CD4-positive, alpha-beta T cell treated with Interferon alpha-2 for 1 hour (primary cell): ENCODE measurements at places on chromosomes 1 and 21.

GRCh38 chr1:13699510-13699909 is 478 bp upstream of the PRDM2 start:
- no peak for DNase-seq

DNA sequence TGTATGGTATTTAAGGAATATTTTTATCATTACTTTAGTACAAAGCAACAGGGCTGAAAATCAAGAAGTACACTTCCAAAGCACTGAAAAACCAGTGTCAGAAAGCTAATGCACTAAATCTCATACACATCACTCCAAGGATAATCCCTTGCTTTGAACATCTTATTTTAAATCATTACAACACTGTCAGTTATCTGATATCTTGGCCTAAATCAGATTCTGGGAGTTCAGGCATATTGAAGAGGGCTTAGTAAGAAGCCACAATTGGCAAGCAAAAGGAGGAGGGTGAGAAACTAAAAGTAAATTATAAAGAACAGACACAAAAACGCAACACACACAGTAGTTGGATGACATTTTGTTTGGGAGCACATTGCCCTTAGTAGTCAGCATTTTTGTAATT is 448.4 kb downstream of the PCP4 start:
- DNase-seq = no peak

DNA sequence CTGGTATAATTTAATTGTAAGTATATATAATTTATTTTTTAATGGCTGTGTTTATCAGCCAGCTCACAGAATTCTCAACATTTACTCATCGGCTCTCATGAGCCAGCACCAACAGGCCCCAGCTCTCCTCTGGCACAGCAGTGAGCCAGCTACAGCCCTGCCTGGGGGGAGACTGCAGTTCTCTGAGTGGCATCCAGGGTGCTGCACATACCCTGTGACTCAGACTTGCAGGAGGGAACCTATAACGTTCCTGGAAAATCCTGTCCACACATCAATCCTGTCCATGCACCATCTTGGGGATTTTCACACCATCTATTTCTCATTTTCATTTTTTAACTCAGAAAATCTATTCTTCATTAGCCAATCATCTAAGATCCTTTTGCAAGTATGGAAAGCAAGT is 36.5 kb downstream of the FHAD1 start:
- no peak for DNase-seq

- DNase-seq = no peak
These were observed 12.6 kb downstream of the MTF1 start for GRCh38 chr1:37846647-37847339.

GRCh38 chr1:222547944-222548671 is at the start of gene HHIPL2:
HHIPL2 (minus strand) TSS chr1:222548104; CDS start chr1:222548044, 60 bp downstream.
- no peak for DNase-seq

DNA sequence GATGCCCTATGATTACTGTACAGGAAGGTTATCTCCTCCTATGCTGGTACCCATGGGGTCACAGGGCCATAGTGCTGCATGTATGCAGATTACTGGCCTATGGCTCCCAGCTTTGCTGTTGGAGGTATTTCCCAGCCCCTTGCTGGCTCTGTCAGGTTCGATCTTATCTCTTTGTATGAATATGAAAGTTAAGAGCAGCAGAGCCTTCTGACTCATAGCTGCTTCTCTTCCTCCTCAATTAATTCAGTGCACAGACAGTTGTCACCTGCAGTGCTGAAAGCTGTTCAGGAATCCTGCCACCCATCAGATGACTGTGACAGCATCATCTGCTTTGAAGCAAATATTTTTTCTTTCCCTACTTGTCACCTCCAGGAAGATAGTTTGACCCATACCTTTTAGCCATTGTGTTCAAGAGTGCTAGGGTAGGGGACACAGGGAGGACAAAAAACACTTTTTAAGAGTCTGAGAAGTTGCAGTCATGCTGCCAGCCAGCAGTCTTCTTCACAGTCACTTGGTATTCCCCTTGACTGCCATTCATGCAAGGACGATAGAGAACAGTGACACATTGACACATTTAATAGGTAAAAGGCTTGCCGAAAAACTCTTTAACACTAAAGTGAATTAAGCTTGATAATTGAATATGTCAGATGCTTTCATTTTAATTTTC is 73.1 kb downstream of the KIF1B start:
- no peak for DNase-seq

GRCh38 chr1:20413776-20414140 is 72.3 kb downstream of the CAMK2N1 start:
- no peak for DNase-seq

DNA sequence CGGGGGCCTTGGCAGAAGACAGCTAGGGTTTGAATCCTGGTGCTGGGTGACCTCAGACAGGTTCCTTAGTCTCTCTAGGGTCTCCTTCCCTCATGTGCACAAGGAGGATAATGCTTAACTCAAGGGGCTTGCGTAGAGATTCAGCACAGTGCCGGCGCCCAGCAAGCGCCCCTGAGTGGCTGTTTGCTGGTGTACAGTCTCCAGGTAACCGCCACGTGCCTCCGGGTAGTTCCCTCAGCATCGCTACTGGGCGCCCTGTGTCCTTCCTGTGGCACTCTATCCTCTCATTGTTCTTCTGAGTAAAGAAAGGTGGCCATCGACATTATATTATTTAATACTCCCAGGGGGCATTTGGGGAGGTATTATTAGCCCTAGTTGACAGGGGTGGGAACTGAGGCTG is 80.9 kb downstream of the NENF start:
- DNase-seq = no peak

- DNase-seq = no peak
These were observed 131.5 kb upstream of the ZNF648 start for GRCh38 chr1:182192966-182193365.

DNA sequence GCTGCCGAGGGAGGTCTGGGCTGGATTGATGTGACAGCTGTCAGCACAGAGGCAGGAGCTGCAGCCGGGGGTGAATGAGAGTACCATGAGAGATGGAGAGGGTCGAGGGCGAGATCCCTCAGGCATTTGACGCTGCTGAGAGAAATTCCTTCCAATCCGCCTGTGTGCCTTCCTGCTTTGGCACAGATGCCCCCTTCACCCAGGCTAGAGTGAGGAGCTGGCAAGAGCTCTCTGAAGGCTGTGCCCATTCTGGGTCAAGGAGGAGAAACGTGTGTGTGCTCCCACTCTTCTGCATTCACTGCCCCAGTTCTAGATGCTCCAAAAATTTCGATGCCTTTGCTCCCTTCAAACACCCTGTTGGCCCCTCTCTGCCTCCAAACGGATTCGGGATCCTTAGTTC is 4.8 kb downstream of the ARTN start:
- DNase-seq = no peak
